ENCODE measurements at places on chromosomes 6 and 20. TPM values are rescaled to one million over a fixed set of nuclear protein-coding genes. Genes with fewer than 3 reads are reported as not detected.

Gene RBPJL
- total RNA-seq = not detected

Gene CDKAL1
- total RNA-seq = 11.6 TPM

Gene PPP1R14C
- total RNA-seq = 129 TPM

Gene RNF217
- total RNA-seq = 8.0 TPM

Gene ZNF165
- 0.35 TPM for total RNA-seq

Gene LPA
- total RNA-seq = not detected

Gene RIPOR3
- 8.3 TPM for total RNA-seq

Gene RIMS4
- total RNA-seq = not detected

Gene ECT2L
- 1.1 TPM for total RNA-seq

Gene ULBP1
- 0.30 TPM for total RNA-seq

Gene STK4
- 10.3 TPM for total RNA-seq

DNA sequence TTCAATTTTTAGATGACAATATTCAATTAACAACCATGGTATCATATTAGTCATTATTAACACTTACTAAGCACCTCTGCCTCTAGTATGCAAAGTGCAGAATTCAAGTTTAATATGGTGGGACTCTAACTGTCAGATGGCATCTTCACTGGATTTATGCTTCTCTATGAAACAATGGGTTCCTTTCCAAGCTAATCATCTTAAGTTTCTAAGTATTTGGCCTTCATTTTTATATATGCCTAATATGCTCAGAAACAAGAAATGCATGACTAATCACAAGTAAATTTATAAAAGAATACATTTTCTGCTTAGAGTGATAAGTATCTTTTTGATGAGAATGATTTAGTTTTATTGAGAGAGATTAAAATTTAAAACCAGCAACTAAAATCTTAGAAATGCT lies 144.7 kb downstream of the HIVEP2 start:
- no peak for DNase-seq

DNA sequence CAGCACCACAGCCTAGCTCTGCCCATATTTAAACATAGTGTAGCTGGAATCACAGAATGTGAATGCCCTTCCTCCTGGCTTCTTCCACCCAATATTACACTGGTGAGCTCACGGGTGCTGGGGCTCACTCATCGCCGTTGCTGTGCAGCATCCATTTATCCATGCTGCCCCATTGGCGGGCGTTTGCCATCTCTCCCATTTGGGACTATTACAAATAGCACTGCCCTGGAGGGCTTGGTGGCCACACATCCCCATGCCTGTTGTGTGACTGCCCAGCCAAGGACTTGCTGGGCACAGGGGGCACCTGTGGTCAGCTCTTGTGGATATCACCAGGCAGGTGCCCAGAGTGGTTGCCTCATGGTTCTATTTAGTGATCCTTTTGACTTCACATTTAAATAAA lies 54.5 kb upstream of the ENTPD6 start:
- DNase-seq = no peak

DNA sequence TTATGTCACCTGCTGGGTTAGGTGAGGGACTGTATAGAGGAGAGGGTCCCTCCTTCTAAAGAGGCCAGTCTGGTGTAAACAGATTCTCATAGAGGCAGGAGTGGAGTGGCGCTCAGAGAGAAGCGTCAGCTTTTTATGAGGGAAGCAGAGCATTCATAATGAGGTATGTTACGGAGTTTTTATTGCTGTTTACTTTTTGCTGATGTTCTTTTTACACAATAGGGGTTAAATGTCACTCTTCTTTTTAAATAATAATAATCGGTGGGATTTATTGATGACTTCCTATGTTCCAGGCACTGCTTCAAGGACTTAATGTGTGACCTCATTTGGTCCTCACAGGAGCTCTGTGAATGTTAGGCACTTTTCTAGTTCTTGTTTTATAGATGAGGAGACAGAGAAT lies 79.9 kb downstream of the L3MBTL3 start:
- DNase-seq = no peak

DNA sequence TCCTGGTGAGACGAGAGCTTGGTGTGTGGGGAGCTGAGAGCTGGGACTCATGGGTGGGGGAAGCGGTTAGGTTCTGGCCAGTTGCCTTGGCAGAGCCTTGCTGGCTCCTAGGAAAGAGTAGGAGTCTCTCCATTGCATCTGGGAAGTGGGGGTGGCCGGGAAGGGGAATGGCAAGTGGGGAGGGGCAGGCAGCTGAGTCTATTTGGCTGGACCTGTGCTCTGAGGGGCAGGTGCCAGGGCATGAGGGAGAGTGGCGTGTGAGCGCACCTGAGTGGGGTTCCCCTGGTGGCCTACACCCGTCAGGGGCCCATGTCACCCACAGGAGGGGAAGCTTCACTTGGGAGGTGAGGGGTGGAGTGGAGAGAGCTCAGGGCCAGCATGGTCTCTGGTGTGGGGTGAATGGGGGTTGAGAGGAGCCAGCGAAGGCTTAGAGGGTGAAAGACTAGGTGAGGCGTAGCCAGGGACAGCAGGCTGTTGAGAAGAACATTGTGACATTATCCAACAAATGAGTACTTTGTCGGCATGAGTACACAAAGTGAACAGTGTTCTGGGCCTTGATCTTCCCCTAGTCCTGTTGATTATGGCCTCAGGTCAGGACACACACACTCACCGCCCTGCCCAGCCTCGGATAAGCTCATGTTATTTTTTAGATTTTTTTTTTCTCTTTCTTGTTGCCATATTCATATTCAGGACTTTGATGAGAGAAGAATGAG lies 59.8 kb downstream of the FAM120B start:
- no peak for DNase-seq

- DNase-seq = no peak
Observed at GRCh38 chr20:46999801-47000465, 105.3 kb downstream of the EYA2 start.

GRCh38 chr6:56102216-56102615 lies 145.2 kb downstream of the COL21A1 start:
- DNase-seq = no peak

DNA sequence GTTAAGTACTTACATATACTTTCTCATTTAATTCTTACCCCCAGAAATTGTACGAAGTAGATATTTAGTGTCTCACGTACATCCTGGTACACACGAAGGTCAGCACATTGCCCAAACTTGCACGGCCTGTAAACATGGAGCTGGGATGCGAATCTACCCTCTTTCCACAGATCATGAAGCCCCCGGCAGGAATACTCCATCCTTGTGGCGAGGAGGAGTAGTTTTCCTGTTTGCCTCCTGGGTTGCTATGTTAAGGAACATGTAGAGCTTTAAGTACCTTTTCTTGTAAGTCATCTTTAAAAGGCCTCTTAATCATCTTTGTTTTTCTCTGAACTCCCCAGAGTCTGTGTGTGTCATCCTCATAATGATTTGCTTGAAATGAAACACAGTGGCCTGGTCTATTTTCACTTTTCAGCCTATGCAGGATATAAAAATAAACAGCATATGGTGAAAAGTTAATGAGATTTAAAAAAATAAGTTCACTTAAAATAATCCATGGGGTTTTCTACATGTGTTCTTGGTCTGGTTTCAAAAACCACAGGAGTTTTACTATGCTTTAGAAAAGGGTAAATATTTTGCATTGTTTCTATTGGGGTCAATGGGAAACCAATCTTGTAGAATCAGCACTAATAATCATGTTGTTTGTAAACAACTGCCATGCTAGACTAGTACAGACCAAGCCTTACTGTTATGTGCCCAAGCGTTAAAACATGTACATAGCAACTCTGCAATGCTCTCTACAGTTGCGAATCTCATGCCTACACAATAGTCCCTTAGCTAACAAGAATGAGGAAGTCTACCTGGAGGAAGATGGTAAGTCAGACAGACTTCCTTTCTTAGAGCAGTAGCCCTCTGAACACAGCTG lies 9.3 kb upstream of the ARID1B start:
- DNase-seq = no peak

- no peak for DNase-seq
Observed at GRCh38 chr6:3303795-3304411, 45.2 kb downstream of the PSMG4 start.

- DNase-seq = no peak
Observed at GRCh38 chr6:104606361-104606760, 253.4 kb downstream of the HACE1 start.

DNA sequence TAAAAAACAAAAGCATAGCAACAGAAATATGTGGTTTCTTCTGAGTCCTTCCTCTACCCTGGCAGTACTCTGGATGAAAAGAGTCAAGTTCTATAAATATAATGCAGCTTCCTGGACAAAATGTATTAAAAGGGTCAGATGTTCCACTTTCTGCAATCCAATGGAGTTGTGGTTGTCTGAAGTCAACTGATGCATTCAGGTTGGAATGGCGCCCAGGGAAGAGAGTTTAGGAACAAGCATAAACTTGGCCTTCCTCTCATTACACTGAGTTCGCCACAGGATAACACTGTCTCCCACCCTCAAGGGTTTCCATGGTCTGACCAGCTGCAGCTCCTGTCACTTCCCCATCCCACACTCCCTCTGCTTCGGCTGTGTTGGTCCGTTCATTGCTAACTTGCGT lies 66.4 kb downstream of the PLEKHG1 start:
- no peak for DNase-seq

GRCh38 chr20:37669773-37670236 lies 24.0 kb upstream of the CTNNBL1 start:
- no peak for DNase-seq

- DNase-seq = no peak
Observed at GRCh38 chr20:60256811-60257210, 298.6 kb downstream of the CDH26 start.

GRCh38 chr6:114419175-114419574 lies 76.4 kb upstream of the HS3ST5 start:
- DNase-seq = no peak

- DNase-seq = no peak
Observed at GRCh38 chr20:40686893-40687292, 2.1 kb downstream of the MAFB start.

- DNase-seq = no peak
Observed at GRCh38 chr20:48938670-48939069, 17.2 kb downstream of the ARFGEF2 start.

DNA sequence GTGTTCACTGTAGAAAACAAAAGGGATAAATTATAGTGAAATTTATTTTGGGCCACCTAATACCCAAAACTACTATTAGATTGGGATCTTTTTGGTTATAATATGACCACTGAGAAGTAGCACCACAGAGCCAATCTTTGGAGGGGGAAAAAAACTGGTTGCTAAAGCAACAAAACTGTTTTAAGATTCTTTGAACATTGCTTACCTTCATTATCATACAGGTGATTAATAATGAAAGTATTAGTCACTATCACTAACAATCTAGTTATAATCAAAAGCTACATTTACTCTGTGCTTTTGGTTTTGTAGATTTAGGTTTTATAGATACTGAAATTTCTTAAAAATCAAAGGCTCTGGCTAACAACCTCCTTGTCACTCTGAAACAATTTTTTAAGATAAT lies 31.7 kb downstream of the STX7 start:
- no peak for DNase-seq

GRCh38 chr6:40344566-40345167 lies 242.5 kb downstream of the LRFN2 start:
- no peak for DNase-seq

DNA sequence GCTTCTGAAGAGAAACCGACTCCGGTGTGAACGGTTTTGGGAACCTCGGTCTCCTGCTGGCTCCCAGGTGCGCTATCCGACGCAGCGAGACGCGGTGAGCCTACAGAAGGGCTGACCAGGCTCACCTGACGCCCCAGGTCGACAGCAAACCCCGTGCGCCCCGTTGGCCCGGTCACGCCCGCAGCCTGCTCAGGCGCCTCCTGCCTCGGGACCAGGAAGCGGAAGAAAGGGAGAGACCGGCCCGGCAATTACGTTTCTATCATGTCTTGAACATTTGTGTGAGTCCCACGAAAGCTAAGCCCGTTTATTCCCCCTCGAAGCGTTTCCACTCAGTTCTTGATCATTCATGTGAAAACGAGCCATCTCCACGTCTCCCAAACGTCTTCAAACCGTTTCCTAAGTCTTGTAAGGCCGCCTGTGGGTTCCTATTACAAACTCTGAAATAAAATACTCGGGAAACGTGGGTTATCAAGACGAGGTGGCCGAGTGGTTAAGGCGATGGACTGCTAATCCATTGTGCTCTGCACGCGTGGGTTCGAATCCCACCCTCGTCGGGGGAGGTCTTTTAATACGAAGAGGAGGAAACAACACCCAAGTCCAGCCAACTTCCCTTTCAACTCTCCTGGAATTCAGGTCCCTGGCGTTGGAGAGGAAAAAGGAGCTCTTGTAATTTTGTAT lies 150.5 kb upstream of the PRSS16 start:
- no peak for DNase-seq

GRCh38 chr20:62030834-62031434 lies 34.7 kb downstream of the TAF4 start:
- DNase-seq = no peak

DNA sequence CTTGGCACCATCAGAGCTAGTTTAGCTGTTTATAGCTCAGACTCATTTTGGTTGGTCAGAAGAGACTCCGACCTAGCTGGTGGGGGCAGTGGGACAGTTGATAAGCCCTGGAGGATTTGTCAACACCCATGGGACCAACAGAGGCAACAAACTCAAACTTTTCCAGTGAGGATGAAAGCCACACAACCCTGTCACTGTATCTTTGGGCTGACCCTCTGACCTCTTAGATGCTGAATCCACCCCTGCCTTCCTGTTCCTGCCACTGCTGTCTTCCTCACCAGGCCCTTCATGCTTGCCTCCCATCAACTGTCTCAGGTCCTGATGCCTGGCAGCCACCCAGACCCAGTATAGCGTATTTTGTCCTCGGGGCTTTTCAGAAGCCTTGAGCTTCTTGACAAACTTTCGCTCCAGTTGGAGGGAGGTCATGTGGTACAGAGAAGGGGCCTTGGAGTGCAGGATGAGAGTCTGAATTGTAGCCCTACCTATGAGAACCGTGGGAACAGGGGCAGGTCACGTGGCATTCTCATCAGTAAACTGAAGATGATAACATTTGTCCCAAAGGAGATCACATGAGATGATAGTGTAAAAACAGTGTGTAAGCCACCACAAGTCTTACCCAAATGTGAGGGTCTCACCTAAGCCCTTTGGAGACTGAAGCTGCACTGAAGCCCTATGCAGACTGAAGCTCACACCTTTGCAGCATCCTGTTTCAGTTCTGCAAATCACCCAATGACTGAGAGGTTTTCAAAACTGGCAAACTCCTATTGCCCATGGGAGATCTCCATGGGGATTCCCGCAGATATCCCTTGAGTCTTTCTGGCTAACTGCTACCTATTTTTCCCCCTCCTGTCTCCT lies 72.0 kb upstream of the F13A1 start:
- DNase-seq = no peak

- DNase-seq = no peak
Observed at GRCh38 chr6:124008000-124008987, 204.6 kb downstream of the NKAIN2 start.

Measured in Right ventricle myocardium inferior (tissue), 1 donor.